Foreskin keratinocyte (primary cell): ENCODE measurements at places on chromosomes 11 and 22. TPM values are rescaled to one million over a fixed set of nuclear protein-coding genes. Genes with fewer than 3 reads are reported as not detected.
A peak's percentile ranks its signal among the peaks of the same experiment; 100 is the strongest.

TIMM10B gene
- 32.4 and 33.2 TPM in 2 replicates for total RNA-seq

KCTD14 gene
- 11.2 and 12.8 TPM in 2 replicates for total RNA-seq

TBRG1 gene
- total RNA-seq, result 26.0 and 28.4 TPM in 2 replicates

TRAPPC4 gene
- 104 and 111 TPM in 2 replicates for total RNA-seq

GRCh38 chr11:99505316-99505715 lies 484.6 kb downstream of the CNTN5 start:
- DNase-seq, result no peak

- DNase-seq, result no peak
These were observed 1.8 kb downstream of the MTMR2 start for GRCh38 chr11:95922099-95922498.

GRCh38 chr11:133803026-133803425 lies 42.3 kb downstream of the SPATA19 start:
- no peak for DNase-seq

DNA sequence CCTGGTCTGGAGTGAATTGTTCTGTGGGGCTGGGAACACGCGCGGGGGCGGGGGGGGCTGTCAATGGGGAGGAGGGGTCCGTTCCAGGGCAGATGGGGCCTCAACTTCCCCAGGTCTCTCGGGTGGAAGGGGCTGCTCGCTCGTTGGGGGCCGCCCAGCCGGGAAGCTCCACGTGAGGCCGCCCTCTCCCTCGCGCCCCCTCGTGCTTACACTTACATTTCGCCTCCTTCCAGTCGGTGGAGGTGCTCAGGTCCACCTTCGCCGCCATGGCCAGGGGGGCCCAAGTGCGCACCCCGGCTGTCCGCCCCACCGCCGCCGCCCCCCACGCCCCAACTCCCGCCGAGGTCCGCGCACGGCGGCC lies 452 bp downstream of the MACROD1 start:
- DNase-seq, result no peak

DNA sequence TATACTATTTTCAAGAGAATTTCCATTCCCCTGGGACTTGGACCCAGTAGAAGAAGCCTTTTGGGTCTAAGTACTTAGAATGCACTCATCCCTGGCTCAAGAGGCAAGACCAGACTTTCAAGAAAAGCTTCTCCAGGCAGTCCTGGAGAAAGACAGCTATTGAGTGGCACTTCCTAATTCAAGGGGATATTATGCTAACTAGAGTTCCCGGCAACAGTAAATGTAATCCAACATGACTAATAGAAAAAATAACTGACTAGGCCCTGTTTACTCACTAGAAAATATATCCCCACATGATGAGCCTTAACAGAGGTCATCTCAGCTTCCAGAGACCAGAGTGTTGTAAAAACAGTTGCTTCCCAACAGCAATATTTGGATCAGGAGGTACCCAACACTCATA lies 47.2 kb upstream of the AKIP1 start:
- peak; percentile 24 for DNase-seq
